ENCODE measurements at places on chromosomes 11 and 22. TPM values are rescaled to one million over a fixed set of nuclear protein-coding genes. Genes with fewer than 3 reads are reported as not detected.

Gene CDC45
- 114 TPM for total RNA-seq

Gene SLC5A4
- not detected for total RNA-seq

Gene TCN2
- total RNA-seq: not detected

Gene OR5I1
- total RNA-seq: not detected
